ENCODE measurements at places on chromosomes 3 and 15.

DNA sequence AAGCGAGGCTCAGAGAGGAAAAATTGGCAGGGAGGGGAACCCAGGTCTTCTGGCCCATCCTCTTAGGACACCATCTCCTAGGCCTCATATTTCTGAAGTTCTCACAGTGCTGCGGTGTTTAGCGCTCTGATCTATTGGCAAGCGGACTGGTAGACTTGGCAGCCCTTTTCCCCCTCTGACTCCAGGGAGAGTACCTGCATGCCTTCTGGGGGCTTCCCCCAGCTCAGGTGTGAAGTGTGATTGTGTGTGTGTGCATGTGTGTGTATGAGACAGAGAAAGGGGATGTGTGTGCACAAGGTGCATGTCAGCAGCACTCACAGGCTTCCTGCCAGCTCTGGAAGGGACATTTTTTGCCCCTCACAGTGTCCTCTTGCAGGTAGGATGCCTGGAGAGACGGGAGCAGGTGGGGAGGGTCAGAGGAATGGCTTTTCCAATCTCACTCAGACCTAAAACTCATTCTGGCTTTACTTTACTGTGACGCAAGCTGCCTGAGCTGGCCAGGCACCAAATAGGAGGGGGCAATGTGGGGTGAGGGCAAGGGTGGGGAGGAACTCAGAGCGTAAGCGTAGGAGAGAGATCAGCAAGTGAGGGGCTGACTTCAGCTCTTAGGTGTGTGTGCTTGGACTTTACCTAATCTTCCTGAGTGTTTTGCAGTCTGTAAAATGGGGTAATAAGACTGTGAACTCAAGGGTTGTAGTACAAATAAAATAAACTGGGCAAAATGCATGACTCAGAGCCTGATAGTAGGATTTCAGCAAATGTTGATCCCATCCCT is 4.0 kb upstream of the IL17RE start:
- DNase-seq: no peak

GRCh38 chr3:158091531-158091930 is 14.7 kb downstream of the SHOX2 start:
- DNase-seq: peak; percentile 74

GRCh38 chr15:63277038-63277892 is at the start of gene APH1B:
TSS of gene APH1B (plus strand) at chr15:63277605. CDS start at chr15:63277624, 19 bp downstream.
- DNase-seq: peak; percentile 72

GRCh38 chr15:46858150-46858549 is 859.2 kb upstream of the SEMA6D start:
- no peak for DNase-seq

- peak; percentile 67 for DNase-seq
These were observed 155.6 kb upstream of the SLC2A2 start for GRCh38 chr3:171181907-171182690.

GRCh38 chr3:98994128-98994762 is 92.8 kb upstream of the DCBLD2 start:
- DNase-seq: peak; percentile 69

DNA sequence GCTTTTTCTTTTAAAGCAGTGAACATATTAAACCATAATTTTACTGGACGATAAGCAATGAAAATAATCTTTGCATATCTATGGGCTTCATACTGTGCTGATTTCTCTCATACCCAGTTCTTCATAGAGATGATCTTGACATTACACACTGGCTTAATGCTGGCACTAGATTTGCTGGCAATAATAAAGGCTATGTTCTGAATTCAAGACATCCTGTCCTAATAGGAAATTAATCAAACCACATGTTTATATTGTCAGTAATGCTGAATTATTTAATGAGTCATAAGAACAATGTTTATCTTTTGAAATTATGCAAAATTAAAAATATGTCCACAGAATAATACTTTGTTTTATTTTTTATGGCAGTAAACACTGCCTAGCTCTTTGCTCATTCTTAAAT is 643.2 kb downstream of the OTOL1 start:
- DNase-seq: no peak
